ENCODE measurements at places on chromosomes 12 and 14.

- no peak for DNase-seq
These were observed 437 bp downstream of the ERO1A start for GRCh38 chr14:52694761-52695480.

DNA sequence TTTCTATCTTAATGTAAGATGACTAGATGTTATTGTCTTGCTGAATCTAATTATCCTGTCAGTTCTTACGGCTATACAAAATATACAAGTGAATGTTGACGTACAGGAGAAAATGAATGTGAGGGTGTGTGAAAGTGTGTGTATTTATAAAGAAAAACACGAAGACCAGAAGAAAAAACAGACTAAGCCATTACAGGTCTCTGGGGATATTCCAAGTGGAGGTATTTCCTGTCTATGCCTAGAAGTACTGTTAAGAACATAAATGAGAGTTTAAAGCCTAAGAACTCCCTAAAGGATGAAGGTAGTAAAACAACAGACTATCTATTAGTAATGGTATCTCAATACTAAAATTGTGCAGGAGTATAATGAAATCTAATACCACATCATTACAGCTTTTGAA lies 7.6 kb downstream of the MDM1 start:
- no peak for DNase-seq

DNA sequence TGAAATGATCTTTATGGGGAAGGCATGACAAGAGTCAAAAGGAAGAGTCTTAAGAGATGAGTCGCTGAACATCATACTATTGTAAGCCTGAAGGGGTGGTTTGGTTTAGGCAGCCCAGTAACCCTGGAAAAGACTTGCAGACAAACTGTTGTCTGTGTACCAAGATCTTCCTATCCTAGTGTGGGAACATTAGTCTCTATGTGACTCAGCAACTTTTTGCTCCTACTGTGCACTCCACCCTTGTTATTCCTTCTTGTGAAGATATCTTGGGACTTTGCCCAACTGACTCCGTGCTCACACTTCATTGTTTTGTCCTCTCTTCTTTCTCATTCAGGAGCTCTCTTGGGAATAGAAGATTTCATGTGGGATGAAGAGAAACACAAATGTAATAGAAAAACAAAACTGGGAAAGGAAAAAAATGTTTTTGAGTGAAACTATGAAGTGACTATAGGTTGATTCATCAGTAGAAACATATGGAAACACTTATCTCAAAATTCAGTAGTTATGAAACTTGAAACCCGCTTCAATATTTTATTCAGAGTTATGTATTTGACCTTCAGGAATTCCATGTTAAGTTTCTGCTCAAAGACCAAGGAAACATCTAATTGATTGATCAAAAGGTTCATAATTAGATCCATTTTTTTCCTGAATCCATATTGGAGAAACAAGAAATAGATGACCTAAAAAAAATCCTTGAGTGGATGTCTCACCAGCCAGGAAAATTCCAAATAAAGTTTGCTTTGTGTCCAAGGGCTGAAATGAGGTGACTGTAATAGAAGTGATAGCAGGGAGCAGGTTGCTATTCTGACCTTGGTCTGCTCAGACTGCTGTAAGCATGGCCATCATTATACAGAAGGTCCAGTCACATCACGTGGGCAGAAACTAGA lies 67.2 kb downstream of the BTG1 start:
- DNase-seq, result no peak

GRCh38 chr12:76449993-76450392 lies 101.8 kb upstream of the BBS10 start:
- DNase-seq, result no peak

DNA sequence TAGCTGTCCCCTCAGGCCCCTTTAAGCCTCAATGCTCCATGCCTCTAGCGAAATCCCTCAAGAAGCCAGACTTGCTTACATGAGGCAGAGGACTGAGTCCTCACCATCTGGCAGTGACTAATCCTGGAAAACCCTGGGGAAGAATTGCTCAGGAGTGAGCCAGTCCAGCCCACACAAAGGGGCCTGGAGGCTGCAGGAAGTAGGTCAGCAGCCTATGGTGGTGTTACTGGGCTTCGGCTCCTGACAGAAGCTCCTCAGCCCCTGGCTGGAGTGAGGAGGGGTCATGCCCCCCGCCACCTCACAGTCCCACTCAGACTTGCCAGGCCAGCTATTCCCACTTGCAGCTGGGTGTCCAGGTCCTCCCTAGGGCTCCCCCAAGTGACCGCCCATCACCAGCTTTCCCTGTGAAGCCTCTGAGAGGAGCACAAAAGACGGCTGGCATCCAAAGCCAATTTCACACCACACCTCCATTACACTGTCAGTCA lies 250.5 kb downstream of the DPF3 start:
- DNase-seq, result no peak

- no peak for DNase-seq
These were observed 17.6 kb downstream of the BATF start for GRCh38 chr14:75539561-75540478.

DNA sequence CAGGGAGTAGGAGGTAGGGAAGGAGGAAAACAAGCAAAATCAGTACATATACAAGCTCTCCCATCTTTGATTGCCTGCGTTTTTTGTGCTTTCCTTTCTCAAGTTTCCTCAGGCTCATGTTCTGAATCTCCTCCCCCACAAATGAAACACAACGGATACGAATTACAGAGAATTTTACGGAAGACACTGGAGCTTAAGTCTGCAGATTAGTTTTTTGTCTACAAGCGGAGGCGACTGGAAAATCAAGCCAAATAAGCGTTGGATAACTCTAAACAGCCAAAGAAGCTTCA lies 612 bp downstream of the WBP11 start:
- DNase-seq, result no peak

GRCh38 chr12:49264466-49264872 lies 413 bp upstream of the TUBA1C start:
- no peak for DNase-seq

GRCh38 chr14:58571769-58572472 lies 65.8 kb upstream of the DACT1 start:
- peak; percentile 1 for DNase-seq

GRCh38 chr14:24232645-24233537 lies at the start of gene GMPR2:
TSS of gene GMPR2 (plus strand) at chr14:24232929. CDS start at chr14:24233254, 325 bp downstream.
- no peak for DNase-seq

DNA sequence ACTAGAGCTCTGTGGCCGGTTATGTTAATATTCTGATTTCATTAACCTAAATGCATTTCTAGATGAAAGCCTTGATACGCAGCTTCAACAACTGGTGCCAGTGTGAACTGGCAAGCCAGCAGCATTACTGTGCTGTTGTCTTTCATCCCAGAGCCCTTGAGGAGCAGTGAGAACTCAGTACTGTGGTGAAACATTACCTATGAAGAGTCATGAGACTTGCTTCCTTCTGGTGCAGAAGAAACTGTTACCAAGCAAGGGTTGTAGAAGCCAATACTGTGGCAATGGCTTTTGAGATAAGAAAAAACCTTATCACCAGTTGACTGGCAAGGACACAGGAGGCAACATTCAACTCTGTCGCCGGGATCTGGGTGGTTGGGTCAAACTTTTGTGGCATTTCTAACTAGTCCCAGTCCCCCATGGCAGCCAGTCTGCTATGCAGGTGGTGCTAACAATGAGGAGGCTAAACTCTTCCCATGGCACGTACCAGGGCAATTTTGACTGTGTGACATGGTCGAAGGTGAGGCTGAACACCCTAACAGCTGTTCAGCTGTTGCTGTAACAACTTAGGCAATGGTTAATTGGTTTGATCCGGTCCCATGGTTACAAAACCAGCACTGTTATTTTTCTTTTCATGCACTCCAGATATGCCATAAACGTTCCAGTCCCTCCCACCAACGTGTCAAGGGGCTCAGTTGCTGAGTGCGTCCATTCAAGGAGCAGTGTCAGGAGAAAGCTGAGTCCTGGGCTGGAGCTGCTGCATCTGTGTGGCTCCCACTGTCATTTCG lies 12.6 kb upstream of the LGALS3 start:
- no peak for DNase-seq

- no peak for DNase-seq
These were observed 3.7 kb downstream of the DDX24 start for GRCh38 chr14:94077111-94077821.

- DNase-seq, result peak; percentile 63
These were observed 2.8 kb upstream of the SMUG1 start for GRCh38 chr12:54191550-54192022.

DNA sequence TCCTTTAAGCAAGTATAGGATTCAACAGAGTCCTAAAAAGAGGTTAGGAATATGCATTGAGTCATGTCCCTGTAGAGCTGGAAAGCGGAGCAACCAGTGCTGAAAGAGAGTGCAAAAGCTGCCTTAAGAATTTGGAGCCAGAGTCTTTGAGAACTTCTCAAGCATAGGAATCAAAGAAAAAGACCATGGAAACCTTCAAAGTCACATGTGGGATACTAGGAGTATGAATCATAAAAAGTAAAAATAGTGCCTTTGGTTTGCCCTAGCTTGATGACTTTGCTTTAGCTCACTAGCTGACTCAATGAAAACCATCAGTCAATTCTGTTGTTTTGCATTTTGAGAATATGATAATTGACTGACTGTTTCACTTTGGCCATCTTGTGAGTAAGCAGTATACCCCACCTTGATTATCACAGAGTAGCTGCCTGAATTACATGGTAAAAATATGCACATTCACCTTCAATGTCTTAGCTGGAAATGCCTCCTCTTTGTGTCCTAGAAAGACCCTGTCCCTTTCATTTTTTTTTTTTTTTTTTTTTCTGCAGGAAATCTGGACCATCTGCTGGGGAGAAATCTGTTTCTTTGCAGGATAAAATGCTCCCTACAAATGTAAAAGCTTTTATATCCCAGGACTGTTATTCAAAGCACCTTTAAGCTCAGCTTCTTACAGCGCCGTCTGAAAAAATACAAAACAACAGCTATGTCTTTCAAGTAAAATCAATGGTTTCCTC lies 248.6 kb upstream of the KRR1 start:
- DNase-seq, result no peak

All from activated naive CD8-positive, alpha-beta T cell treated with anti-CD3 and anti-CD28 coated beads, Interleukin-2, amount 50 U/mL, for 16 hours (primary cell).